ENCODE measurements at places on chromosomes 1 and 21. TPM values are rescaled to one million over a fixed set of nuclear protein-coding genes. Genes with fewer than 3 reads are reported as not detected.

Gene LRRC8B
- 0.83 TPM for total RNA-seq

Gene HSD3B2
- not detected for total RNA-seq

Gene BMP8B
- not detected for total RNA-seq

Gene PTGFRN
- 1.2 TPM for total RNA-seq

Gene DENND2D
- total RNA-seq = 15.7 TPM

Gene RPE65
- total RNA-seq = not detected

Gene PRR9
- not detected for total RNA-seq

Gene PIGM
- 4.5 TPM for total RNA-seq

DNA sequence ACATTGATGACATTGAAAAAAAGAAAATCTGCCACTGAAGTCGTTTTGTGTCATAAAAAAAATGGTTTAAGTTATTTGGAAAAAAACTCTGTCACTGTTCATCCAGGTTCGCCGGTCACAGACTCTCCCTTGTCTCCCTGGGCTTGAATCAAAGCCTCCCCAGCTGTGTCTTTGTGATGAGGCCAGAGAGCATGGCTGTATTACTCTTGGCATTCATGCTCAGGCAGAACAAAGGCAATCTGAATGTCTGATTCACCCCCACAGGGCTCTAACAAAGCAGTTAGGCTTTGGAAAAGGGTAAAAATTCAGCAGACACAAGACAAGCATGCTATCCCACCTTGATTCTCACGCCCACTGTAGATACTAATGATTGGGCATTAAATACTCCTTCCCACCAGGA lies 304.3 kb upstream of the PLD5 start:
- DNase-seq = no peak

- no peak for DNase-seq
Observed at GRCh38 chr1:44321466-44321865, 33.6 kb downstream of the ERI3 start.

DNA sequence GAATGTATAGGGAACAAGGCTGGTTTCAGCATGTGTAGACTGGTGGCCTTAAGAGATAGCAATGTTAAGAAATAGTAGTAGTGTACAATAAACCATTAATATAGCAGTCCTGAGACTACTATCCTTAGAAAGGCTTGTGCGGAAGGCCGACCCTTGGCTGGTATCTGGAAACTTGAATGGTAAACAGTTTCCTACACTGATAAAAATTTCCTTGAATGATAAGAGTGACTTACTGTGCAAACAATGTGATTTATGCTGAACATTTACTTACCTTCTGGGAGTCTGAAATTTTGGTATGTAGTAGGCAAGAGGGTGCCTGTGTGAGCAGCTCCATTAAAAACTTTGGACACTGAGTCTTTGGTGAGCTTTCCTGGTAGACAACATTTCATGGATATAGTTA lies 44.7 kb downstream of the MAST2 start:
- DNase-seq = no peak

DNA sequence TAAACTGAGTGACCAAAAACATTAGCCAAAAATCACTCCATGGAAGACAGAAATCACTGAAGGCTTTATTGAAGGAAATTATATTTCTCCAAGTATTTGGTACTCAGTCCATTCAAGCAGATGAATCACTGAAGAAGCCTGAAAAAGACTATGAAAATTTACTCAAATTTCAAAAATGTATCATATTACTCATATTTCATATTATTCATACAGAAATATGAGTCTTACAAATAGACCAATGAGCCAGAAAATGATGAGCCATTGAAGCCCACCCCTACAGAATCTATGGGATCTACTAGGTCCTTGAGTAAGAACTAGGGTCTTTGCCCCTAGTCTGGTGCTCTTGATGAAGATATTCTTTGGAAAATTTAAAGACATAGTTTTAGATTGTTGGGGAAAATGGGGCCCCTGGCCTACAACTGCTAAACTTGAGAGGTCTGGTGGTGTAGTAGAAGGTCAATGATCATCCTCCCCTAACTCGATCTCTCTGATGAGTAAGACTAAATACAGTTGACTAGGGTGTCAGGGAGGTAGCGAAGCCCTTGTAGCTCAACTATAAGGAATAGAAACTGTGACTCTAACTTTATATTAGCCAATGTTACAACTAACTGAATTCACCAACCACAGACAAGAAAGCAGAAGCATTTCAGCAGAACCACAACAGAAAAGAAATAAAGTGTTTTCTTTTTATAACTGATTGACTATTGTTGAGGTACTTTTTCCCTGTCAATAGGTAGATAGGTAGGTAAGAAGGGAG lies 81.0 kb downstream of the NOTCH2 start:
- peak; percentile 34 for DNase-seq

- DNase-seq = no peak
Observed at GRCh38 chr1:7409278-7409677, 361.8 kb upstream of the VAMP3 start.

DNA sequence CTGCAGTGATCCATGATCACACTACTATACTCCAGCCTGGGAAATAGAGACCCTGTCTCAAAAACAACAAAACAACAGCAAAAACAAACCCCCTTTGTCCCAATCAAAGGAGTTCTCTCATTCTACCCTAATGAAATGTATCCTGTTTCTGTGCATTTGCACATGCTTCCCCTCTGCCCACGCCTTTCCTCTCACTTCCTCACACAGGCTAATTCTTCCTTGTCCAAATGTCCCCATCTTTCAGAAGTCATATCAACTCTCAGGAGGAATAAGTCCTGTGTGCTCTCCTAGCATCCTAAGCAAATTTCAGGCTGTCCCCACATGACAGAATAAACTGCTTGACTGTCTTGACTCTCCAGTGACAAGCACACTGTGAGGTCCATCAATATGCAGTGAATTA lies 8.1 kb upstream of the ATP1B1 start:
- DNase-seq = no peak

- no peak for DNase-seq
Observed at GRCh38 chr1:212614453-212615200, 6.1 kb downstream of the ATF3 start.

DNA sequence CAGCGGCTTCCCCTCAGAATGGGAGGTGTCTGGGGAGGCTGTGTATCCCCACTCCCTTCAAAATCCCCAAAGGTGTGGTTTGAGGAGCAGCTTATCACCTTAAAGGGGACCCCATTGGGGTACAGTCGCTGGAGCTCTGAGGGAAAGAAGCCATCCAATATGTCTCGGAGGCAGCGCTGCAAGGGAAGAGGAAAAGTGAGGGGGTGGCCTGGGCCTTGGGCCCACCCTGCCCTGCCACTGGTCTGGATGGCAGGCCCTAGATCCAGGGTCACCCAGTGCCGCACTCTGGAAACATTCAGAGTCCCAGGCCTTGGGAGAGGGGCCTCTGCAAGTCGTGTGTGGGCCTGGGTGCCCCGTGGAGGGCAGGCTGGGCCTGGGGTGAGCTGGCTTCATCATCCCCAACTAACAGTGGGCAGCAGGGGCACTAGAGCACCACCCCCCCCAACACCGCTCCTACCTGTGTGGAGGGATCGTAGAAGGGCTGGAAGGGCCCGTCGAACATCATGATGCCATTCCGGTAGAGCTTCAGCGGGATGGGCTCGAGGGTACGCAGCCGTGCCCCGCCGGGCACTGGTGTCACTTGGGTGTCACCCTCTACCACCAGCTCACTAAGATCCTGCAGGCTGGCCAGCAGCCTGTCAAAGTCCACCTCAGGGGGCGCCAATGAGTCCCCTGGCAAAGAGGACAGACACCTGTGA lies 5.6 kb downstream of the SH3BGRL3 start:
- DNase-seq = no peak

DNA sequence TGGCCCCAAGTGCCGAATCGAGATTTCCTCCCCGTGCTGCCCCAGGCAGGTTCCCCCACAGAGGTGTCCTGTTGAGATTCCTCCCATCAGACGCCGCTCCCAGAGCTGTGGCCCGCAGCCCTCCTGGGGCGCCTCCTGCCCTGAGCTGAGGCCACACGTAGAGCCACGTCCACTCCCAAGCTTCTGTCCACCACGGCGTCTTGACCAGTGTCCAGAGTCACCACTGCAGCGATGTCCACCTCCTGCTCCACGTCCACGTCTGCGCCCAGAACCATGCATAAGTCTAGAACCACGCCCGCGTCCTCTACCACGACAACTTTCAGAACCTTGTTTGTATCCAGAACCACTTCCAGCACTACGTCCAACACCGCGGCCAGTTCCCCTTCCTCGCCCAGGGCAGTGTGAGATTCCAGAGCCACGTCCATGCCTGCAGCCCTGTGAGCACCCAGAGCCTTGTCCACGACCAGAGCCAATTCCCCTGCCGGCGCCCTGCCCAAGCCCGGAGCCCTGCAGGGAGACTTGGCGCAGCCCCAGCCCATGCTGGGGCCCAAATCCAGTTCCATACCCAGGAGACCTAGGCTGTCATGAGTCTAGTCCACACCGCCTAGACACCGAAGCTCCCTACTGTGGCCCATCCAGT lies 2.8 kb downstream of the KPRP start:
- DNase-seq = no peak

GRCh38 chr21:42687796-42688195 lies 34.4 kb downstream of the PDE9A start:
- no peak for DNase-seq

GRCh38 chr1:81990241-81990640 lies 189.5 kb downstream of the ADGRL2 start:
- no peak for DNase-seq

DNA sequence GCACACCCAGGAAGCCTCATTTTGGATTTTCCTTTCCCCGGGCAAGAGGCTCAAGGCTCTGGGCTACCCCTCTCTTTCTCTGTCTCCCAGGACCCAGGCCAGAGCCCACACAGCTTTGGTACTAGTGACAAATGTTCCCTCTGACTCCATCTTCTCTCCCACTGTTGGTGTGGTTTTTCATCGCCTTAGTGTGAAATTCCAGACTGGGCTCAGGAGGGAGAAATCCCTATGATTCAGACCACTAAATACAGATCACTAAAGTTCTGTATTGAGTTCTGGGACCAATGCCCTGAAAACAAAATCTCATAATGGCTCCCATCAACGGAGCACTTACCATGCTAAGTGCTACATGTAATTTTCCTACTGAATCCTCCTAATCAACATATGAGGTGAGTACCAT lies 26.1 kb downstream of the IQGAP3 start:
- DNase-seq = no peak

GRCh38 chr21:44874497-44875315 lies 1.2 kb upstream of the PTTG1IP start:
- DNase-seq = no peak

GRCh38 chr1:117886101-117886795 lies 43.2 kb downstream of the GDAP2 start:
- peak; percentile 53 for DNase-seq

DNA sequence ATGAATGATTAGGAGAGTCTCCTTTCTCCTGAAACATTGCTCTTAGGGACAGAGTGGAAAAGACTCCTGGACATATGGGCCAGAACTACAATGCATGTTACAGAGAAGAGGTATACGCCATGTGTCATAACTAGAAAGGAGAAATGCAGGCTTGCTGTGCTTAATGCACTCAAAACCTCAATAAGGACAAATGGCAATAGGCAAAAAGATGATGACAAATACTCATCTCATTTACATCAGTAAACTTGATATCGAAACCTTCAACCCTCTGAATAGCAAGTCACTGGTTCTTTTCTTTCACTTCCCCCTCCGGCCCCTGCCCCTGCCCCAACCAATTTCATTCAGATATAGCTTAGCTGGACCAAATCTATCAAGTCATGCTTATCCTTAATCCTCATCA lies 1.9 kb upstream of the GPR88 start:
- DNase-seq = no peak

- no peak for DNase-seq
Observed at GRCh38 chr21:38039369-38039768, 123.1 kb upstream of the KCNJ6 start.

DNA sequence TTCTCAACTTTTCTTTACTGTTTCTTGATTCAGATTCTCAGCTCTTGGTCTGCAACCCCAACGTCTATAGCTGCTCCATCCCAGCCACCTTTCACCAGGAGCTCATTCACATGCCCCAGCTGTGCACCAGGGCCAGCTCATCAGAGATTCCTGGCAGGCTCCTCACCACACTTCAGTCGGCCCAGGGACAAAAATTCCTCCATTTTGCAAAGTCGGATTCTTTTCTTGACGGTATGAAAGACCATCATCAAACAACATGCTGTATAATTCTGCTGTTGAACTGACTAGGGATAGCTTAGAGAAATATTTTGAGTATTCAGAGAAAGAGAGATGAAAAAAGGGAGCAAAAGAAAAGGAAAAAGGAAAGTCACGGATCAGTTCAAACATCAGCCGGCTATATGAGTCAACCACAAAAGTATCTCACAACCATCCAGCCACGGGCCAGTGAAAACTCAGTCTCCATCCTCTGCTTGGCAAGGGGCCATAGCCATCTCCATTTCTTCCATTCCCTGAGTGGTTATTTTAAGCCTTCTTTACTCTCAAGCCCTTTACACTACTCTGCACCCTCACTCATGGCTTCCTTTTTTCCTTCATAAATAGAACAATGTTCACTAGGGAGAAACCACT lies 14.1 kb downstream of the DNASE2B start:
- DNase-seq = peak; percentile 78

GRCh38 chr1:86542631-86543030 lies 4.2 kb upstream of the CLCA4 start:
- DNase-seq = peak; percentile 23

GRCh38 chr1:236489710-236490377 lies 33.9 kb upstream of the LGALS8 start:
- peak; percentile 36 for DNase-seq

Data from fibroblast of lung (primary cell).